CD4-positive, alpha-beta T cell treated with Interleukin-6 at 100 ng/mL for 8 hours (primary cell): ENCODE measurements at places on chromosomes 2 and 18.

DNA sequence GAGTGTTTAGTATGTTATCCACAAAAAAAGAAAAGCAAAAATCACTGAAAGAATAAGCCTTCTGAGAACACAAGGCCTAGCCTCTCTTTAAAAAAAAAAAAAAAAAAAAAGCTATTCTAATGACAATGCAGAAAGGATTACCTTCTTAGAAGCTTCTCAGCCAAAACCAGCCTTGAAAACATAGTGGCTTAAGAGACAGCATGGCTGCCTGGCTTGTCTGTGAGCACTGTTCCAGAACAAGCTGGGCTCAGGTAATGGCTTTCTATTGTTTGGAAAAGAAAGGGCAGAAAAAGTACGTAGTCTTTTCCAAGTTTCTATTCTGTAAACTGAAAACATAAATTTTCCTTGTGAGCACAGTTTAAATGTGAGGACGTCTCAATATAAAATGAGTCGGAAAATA is 119.5 kb downstream of the MAP3K20 start:
- no peak for DNase-seq

GRCh38 chr18:43046322-43046721 is 69.2 kb downstream of the RIT2 start:
- DNase-seq = no peak

DNA sequence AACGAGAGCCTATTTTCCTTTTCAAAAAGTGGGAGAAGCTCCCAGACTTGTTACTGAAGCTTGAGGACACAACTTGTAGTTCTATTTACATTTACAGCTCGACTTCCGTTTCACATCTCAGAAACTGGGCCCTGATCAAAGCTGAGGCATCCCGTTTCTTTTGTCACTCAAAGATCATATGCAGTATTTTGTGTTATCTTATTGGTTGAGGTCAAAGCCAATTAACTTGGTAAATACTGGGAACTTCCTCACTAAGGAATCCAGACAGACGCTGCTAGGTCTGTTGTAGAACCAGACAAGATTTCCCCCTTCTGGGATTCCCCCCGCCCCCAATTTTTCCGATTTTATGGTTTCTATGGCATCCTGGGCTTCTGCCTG is 50.3 kb downstream of the TSN start:
- DNase-seq = no peak

- no peak for DNase-seq
Measured at GRCh38 chr2:56325661-56326345, 142.0 kb downstream of the CCDC85A start.
